ENCODE measurements at places on chromosomes 2 and 18.

- no peak for DNase-seq
Observed at GRCh38 chr2:112849956-112850355, 13.4 kb upstream of the IL1B start.

- DNase-seq, result no peak
Observed at GRCh38 chr2:23524261-23524706, 139.3 kb downstream of the KLHL29 start.

GRCh38 chr2:168895771-168896170 lies 5.3 kb upstream of the G6PC2 start:
- DNase-seq, result no peak

- no peak for DNase-seq
Observed at GRCh38 chr2:143132355-143132754, 3.1 kb downstream of the ARHGAP15 start.

DNA sequence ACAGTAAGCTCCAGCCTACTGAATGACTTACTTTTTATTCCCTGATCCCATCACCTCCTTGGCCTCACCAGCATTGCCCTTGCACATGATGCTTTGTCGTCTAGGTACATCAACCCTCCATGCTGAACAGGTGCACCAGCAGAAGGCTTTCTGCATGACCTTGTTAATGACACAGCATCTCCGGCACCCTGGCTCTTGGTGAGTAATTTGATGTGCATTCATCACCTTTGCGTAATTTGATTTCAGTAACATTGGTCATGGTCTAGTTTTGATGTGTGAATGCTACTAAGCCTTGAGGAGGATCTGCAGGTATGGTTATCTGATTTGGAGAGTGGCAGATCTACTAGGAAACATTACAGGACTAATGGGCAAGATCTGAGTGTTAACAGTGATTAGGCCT lies 103.6 kb downstream of the STK39 start:
- no peak for DNase-seq

DNA sequence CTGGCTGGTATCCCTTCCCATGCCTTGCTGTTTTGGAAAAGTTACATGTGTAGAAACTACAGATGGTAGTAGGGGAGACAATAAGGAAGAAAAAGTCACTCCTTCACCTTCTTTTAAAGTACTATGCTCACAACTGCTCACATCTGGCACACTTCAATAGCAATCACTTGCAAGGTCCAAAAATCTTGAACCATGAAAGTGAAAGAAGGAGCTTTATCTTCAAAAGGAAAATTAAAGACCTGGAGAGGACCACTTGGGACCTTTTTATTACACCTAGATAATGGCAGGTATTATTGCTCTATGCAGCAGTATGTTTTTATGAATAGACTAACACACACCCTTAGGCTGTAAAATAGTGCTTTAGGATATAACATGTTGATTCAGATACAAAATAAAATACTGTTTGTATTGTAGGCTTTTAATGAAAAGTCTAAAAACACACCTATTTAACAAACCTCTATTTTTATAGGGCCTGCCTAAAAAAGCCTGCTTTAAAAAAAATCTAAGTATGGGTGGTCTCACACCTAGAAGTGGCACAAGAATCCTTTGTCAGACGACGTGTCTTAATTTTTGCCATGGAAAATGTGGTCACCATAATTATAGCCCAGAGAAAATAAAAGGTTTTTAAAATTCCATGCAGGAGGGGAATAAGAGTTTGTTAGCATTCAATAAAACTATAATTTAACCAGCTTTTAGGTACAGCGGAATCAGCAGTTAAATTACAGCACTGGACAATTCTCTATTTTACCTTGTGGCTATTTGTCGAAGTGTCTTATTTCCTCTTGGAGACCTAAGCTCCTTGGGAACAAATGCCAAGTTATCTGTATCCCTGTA lies 124.0 kb downstream of the BCL2 start:
- DNase-seq, result no peak

DNA sequence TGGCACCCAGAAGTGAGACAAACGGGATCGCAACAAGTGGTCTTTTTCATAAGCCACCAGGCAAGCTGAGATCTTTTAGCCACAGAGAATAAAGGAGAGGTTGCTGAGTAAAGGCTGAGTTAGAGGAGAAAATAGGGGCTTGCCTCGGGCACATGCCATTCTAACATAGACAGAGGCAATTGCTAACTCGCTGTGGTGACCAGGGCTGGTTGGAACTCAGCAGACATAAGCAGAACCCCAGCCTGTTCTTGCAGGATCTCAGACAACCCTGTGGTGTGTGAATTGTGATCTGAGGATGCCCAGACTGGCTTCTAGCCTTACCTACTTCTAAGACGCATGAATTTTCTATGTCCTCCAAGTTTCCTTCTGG lies 300.2 kb downstream of the CDCA7 start:
- DNase-seq, result no peak

GRCh38 chr2:149329489-149330126 lies 779 bp upstream of the LYPD6 start:
- DNase-seq, result no peak

DNA sequence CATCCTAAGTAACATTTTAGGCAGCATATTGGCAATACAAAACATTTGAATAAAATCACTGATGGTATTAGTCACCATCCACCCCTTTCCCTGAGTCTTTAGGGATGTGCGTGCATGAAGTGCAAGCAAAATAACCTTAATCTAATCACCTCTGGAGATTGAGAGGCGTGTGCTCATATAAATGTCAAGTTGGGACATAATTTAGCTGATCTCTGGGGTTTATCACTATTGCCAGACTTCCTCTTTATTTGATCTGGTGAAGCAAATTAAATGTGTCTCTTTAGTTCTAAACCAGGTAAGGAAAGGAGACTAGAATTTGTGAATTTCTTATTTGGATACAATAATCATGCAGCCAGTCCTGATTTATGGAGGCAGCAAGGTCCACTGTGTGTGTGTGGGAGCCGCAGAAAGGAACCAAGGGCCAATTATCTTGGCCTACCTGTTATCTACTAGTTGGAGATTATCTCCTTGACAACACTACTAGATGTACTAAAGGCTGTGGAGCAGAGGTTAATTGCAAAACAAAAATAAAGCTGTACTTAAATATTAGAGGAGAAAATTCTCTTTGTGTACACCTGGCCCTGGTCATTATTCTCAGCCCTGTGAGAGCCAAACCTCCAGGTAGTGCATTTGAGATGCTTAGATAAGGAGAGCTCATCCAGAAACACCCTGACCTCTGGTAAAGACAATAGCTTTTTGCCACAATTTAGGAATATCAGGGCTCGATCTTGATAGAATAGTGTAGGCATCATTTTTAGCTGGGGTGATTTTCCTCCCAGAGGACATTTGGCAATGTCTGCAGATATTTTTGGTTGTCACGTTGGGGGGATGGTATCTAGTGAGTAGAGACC lies 78.2 kb downstream of the HRH4 start:
- DNase-seq, result no peak

DNA sequence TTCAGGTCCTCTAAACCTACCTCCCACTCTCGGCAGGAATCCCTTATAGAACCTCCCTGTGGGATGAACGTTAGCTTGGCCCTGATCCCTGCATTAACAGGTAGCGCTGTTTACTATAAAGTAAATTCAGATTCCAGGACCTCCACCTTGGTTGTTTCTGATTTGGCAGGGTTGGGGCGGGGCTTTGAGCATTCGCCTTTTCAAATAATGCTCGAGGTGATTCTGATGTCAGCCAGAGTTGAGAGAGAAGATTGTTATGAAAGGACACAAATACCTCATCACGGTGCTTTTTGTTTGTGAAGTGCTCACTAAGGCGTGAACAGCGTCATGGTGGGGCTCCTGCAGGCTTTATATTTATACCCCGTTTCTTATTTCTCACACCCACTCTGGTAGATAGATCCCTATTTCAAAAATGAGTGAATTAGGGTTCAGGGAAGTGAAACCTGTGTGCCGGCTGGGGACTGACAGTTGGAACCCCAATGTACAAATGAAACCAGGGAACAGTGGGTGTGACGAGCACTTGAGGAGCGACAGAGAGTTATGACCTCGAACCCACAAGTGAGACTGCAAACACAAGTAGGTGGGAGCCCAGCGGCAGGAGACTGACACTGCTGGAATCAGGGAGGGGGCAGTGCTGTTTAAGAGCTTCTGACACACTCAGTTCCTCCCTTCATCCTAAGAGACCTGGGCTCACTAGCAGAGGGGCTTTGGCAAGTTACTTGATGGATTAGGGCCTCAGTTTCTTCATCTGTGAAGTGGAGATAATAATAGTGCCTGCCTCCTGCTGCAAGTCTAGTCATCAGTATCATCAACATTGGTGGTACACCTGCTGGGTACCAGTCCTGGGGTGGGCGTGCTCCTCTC lies 14.2 kb upstream of the CXCR4 start:
- DNase-seq, result no peak

GRCh38 chr2:149055751-149056150 lies 17.3 kb downstream of the LYPD6B start:
- no peak for DNase-seq

DNA sequence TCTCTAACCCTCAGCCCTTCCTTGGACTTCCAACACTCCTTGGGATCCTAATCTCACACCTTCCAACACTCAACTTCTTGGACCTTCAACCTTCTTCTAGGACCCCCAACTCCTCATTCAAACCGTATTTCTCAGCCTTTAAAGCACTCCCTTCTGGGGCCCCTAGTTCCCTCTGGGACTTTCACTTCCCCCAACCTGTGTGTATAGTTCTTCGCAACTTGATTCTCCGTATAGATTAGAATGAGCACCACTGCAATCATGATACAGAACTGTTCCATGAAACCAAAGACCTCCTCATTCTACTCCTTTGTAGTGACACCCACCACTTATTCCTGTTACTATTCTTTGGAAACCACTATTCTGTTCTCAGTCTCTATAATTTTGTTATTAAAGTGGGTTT lies 62.0 kb upstream of the NFU1 start:
- no peak for DNase-seq

DNA sequence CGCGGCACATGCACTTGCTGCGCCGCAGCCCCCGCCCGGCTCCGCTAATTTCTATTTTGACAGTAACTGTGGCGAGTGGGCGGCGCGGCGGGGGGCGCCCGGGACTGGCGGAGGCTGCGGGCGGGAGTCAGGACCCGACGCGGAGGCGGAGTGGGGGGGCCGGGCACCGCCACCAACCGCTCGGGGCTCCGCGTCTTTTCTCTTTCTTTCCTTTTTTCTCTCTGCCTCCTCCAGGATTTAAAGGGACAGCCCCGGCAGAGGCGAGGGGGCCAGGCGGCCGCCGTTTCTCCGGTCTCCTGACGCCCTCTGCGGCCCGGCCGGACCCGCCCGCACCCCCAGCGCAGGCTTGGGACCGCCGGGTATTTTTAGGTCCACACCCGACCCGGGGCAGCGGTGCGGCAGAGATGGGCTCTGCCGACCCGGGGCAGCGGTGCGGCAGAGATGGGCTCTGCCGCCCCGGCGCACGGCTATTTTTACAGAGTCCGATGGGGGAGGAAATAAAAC lies 460 bp upstream of the ZBTB7C start:
- DNase-seq, result no peak

DNA sequence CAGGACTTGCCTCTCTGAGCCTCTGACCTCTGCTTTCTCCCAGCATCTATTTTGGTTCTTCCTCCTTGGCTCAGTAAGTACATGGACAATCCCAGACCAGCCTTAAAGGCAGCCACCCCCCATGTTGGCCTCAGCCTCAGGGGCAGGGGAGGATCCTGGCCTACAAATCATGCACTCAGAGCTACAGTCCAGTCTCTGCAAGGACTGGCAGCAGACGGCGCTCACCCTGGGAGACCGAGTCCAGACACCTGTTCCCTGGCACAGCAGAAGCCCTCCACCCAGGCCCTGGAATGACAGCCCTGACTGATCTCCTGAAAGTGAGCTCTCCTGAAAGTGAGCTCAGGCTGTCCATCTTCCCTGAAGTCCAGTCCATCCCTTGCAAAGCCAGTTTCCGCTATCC lies 25.7 kb upstream of the PTPN4 start:
- DNase-seq, result no peak

- DNase-seq, result no peak
Observed at GRCh38 chr2:41695198-41696113, 352.4 kb upstream of the PKDCC start.

GRCh38 chr2:240482141-240482540 lies 46.7 kb downstream of the GPC1 start:
- DNase-seq, result no peak

- DNase-seq, result no peak
Observed at GRCh38 chr2:239201531-239201876, 199.3 kb downstream of the HDAC4 start.

- DNase-seq, result no peak
Observed at GRCh38 chr18:35110059-35110458, 68.8 kb downstream of the MAPRE2 start.

DNA sequence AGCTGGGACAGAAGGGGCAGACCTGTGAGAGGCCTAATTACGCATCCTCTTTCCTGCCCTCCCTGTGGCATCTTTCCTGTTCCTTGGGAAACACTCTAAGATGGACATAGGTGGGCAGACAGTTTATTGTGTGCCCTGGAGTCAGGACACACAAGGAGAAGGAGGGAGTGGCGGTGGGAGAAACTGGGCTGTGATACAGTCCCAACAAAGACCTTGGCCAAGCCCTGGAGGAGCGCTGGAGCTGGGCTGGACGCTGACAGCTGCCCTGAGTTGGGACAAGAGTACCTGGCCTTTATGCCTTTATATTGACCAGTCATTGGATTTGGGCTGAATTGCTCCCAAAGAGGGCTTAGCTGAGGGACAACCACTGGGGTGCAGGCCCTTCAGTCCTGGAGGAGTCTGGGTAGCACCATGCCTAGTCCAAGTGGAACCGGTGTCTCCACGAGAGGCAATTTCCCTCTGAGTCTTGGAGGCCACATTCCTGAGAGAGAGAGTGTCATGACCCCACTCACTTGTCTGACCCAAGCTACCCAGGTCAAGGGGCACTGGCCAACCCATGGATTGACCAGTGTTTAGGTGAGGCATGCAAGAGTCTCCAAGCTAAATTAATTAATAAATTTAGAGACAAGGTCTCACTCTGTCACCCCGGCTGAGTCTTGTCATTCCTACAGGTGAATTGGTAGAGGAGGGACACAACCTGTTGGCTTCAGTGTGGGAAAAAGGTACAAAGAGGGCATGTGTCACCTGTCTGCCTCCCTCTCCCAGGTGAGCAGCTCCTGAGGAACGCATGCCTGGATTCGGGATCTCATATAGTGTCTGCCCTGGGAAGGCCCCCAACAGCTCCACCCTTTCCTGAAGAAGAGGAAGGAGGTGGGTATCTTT lies 107.1 kb upstream of the ST3GAL5 start:
- DNase-seq, result no peak

GRCh38 chr2:28420722-28421121 lies 28.1 kb downstream of the FOSL2 start:
- no peak for DNase-seq

- DNase-seq, result peak; percentile 59
Observed at GRCh38 chr18:8938817-8939216, 163.7 kb upstream of the NDUFV2 start.

GRCh38 chr18:55430026-55430425 lies 158.0 kb downstream of the TCF4 start:
- no peak for DNase-seq

GRCh38 chr18:53764086-53764485 lies 460.4 kb downstream of the MBD2 start:
- DNase-seq, result no peak

GRCh38 chr2:239369631-239370161 lies 31.1 kb downstream of the HDAC4 start:
- peak; percentile 59 for DNase-seq

GRCh38 chr2:40103590-40103989 lies 324.5 kb upstream of the THUMPD2 start:
- DNase-seq, result no peak

Data from HL-60 (cell line).